ENCODE measurements at places on chromosomes 12 and 14. TPM values are rescaled to one million over a fixed set of nuclear protein-coding genes. Genes with fewer than 3 reads are reported as not detected.

DNA sequence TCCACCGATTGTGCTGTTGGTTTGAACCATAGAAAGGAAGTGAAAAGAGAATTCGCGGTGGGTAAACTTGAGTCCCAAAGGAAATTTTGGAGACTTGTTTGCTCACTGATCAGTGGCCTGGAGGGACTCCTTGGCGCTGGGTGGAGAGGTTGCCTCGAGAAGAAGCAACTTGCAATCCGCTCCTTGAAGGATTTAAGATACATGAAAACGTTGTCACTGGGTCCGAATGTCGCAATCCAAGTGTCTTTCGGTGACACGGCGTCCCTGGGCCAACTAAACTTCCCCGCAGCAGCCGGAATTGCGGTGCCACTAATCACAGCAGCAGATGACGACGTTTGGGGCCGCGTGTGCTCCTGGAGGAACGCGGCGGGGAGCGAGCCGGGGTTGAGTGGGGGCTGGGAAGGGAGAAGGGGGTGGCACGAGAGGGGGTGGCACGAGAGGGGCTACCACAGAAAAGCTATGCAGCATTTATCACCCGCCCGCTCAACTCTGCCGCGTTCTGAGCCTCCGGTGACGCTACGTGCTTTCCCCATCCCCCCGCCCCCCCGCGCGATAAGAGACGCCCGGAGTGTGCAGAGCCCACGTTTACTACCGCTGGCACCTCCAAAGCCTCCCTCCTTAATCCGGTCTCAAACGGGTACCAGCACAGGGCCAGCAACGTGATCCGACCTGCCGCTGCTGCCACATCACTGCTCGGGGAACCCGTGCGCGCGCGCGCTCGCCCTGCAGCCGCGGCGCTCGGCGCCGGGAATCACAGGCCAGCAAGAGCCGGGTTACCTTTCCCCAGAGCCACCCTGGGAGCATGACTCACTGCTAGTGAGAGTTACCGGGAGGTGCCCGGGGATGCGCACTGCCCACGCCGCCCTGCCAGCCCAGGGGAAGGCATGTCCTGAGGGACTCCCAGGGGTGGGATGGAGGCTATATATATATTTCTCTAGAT, 833 bp upstream of the BHLHE41 start:
- DNase-seq: no peak

DNA sequence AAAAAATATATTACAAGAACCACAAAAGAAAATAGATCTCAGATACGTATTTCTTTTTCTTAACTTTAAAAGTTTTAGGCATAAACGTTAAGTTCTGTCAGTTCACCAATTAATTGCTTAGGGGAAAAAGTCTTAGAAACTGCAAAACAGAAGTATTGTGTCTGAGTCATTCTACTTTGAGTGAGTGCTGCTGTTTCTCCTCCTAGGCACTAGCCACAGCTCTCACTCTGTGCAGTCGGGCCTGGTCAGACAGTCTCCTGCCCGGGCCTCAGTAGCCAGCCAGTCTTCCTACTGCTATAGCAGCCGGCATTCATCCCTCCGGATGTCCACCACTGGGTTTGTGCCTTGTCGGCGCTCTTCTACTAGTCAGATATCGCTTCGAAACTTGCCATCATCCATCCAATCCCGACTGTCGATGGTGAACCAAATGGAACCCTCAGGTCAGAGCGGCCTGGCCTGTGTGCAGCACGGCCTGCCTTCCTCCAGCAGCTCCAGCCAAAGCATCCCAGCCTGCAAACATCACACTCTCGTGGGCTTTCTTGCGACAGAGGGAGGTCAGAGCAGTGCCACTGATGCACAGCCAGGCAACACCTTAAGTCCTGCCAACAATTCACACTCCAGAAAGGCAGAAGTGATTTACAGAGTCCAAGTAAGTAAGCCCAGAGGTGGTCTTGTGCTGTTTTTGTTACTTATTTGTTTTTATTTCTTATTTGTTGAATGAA, 201.3 kb downstream of the PCNX1 start:
- DNase-seq: no peak

DNA sequence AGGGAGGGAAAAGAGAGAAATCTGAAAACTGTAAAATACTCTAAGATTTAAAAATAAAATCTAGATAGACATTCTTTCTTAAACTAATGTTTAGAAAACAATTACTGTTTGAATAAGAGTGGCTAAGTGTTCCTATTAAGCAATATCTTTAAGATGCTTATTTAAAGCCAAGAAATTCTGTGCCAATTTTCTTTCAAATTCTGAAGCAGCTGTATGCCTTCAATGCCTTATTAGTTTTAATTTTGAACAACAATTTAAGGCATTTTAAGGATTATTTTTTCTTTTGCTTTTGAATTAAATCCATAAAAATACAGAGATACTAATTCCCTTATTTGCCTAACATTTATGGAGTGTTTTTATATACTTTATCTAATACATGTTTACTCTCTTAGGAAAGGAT, 50.3 kb upstream of the KITLG start:
- DNase-seq: peak; percentile 18

DNA sequence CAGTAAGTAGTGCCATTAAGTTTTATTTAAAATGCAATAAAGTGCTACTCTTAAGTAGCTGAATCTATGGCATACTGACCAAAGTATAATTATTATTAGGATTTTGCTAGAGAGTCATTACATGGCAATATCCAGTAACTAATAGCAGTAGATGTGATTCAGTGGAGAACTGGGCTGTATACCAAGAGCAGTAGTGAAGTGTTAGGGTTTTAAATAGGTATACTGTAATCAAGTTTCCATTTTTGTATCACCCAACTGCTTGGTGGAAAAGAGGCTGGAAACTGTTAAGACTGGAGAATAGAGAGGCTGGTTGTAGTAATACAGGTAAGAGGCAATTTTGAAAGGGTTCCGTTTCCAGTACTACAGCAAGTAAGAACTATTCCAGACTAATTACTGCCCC, 13.3 kb upstream of the LLPH start:
- DNase-seq: no peak

The RASSF9 gene
- polyA plus RNA-seq: 13.0 TPM

The COPS7A gene
- 61.5 TPM for polyA plus RNA-seq

Measured in renal cortex interstitium (tissue), 15 donors.